ENCODE measurements at places on chromosomes 1 and 21.

- no peak for DNase-seq
Observed at GRCh38 chr1:34108269-34108668, 56.8 kb downstream of the CSMD2 start.

DNA sequence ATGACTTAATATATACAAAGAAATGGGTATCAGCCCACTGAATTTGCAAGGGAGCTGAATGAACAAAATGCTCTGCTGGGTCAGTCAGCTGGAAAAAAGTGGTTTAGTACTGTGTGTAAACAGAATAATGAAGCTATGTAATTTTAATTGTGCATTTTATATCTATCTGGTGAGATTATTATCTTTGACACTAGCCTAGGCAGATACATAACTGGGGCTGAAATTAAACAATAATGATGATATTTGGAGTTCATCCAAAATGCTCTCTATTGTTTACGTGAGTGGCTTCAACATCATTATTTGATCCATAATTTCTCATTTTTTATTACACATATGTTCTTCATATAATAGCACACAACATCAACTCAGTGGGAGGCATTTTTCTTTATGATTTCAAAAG, 208.5 kb upstream of the SNX7 start:
- no peak for DNase-seq

DNA sequence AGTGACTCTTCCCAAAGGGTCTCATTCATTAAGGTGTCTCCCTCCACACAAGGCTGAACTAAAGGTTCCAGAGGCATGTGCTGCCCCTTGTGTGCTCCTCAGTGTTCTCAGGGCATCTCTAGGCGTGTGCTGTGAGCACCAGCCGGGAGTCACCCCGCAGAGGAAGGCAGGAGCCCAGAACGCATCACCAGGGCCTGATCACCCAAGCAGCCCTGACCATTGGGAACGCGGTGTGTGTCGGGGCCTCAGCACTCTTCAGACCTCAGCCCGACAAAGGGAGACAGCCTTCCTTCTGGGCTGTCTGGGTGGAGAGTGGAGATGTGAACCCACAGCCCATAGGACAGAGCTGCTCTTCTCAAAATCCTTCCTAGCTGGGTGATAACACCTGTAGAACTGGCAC, 9.1 kb downstream of the SLC37A1 start:
- DNase-seq = no peak

DNA sequence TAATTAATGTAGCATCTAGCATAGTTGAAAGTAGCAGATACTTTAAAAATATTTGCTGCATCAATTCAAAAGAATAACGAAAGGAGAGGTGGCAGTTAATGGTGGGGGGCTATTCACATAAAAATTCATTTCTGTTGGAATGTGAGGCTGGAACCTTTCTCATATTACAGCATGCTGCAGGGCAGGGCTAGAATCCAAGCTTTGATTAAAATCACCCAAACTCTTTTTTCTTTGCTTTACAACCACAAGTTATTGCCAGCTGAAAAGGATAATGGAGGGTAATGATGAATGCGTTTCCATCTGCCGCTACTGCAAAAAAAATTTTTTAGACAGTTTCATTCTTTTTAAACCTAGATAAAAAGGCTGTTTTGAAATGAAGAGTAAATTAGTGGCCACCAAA, 9.8 kb downstream of the DISP1 start:
- DNase-seq = no peak

- DNase-seq = no peak
Observed at GRCh38 chr1:150836129-150836773, 28.2 kb upstream of the CTSK start.

DNA sequence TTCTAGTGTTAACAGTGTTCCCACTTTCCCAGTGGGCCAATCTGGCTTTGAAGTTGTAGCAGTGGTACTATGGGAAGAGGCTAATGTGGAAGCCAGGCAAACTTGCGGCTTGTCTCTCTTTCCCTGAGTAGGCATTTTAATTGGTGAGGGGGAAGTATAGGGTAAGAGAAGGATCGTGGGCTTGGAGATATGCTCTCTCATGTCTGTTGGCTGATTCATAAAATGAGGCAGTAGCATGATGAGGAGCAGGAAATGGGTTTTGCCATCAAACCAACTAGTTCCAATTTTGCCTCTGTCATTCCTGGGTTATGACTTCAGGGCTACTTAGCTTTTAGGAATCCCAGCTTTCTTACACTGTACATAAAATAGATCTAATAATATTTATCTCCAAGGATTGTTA, 12.1 kb downstream of the C8A start:
- no peak for DNase-seq

DNA sequence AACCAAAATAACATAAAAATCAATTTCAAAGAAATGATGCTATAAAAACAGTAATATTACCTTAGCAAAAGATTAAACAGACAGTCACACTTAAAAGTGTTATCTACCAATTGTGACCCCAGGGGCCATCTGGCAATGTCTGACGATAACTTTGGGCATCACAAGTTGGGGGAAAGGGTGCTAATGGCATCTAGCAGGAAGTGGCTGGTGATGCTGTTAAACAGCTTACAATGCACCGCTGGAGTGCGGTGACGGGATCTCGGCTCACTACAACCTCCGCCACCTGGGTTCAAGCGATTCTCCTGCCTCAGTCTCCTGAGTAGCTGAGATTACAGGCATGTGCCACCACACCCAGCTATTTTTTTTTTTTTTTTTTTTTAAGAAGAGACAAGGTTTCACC, 27.6 kb downstream of the NUP133 start:
- DNase-seq = no peak

- no peak for DNase-seq
Observed at GRCh38 chr21:44869781-44870747, 3.4 kb downstream of the PTTG1IP start.

- DNase-seq = no peak
Observed at GRCh38 chr1:197559655-197560054, 215.6 kb downstream of the DENND1B start.

GRCh38 chr1:181424786-181425403, 58.4 kb upstream of the CACNA1E start:
- peak; percentile 71 for DNase-seq

- DNase-seq = no peak
Observed at GRCh38 chr1:201016943-201017827, 6.3 kb downstream of the KIF21B start.

Data from effector CD8-positive, alpha-beta T cell (primary cell).